ENCODE measurements at places on chromosomes 16 and 17.

GRCh38 chr16:31325171-31325570, 29.8 kb upstream of the ITGAX start:
- DNase-seq = no peak

DNA sequence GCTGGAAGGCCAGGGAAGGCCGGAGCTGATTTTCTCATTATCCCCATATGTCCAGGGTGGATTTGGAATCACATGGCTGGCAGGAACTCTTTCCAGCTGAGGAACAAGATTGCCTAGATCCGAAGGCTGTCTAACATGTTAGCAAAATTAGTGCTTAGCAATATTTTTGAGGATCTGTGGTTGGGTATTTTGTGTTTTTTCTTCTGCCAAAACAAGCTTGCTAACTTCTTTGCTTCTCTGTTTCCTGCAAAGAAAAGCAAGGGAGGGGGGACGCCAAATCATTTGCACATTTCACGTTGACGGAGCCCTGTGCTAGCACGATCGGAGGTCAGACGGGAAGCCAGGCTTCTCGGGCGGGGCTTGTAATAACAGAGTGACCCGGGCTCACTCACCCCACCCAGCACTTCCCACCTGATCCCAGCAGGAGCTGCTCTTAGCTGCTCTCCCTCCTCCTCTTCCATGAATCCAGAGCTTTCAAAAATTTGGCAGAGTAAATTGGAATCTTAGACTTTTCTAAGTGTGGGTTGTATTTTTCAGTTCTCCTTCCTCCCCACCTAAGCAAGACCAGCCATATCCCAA, 33.3 kb upstream of the FOXF1 start:
- DNase-seq = no peak

- no peak for DNase-seq
Observed at GRCh38 chr17:78658281-78658785, 81.1 kb upstream of the DNAH17 start.

- DNase-seq = peak; percentile 87
Observed at GRCh38 chr16:53094013-53094630, 39.3 kb downstream of the CHD9 start.

GRCh38 chr17:41967141-41967920, 736 bp downstream of the CNP start:
- DNase-seq = no peak

GRCh38 chr17:65334406-65334805, 197.2 kb downstream of the RGS9 start:
- no peak for DNase-seq
